ENCODE measurements at places on chromosomes 11 and 22.

DNA sequence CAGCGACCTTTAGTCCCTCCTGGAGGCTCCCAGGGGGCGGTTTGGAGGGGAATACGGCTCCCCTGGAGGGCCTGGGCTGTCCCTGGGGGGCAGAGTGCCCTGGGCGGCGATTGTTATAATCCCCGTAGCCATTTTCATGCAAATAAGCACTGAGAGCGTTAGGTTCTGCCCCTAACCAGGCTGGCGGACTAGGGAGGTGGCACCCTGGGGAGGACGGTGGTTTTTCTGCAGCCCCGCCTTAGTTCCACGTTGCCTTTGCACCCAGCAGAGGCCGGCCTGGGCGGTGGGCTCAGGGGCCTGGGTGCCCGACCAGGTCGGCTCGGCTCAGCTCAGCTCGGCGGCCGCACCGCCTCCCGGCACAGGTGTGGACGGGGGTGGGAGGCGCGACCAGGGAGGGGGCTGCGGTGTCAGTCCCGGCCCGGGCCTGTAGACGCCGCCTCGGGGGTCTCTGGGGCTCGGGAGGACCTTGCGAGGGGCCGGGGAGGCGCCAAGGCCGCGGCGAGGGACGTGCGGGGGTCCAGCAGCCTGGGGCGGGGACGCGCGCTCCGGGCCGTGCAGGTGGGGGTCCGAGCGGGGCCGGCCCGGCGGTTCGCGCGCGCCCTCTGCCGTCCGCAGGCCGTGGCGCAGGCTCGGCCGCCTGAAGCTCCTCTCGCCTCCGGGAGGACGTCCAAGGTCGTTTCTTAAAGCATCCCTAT is 2.3 kb upstream of the DUSP8 start:
- DNase-seq, result no peak

DNA sequence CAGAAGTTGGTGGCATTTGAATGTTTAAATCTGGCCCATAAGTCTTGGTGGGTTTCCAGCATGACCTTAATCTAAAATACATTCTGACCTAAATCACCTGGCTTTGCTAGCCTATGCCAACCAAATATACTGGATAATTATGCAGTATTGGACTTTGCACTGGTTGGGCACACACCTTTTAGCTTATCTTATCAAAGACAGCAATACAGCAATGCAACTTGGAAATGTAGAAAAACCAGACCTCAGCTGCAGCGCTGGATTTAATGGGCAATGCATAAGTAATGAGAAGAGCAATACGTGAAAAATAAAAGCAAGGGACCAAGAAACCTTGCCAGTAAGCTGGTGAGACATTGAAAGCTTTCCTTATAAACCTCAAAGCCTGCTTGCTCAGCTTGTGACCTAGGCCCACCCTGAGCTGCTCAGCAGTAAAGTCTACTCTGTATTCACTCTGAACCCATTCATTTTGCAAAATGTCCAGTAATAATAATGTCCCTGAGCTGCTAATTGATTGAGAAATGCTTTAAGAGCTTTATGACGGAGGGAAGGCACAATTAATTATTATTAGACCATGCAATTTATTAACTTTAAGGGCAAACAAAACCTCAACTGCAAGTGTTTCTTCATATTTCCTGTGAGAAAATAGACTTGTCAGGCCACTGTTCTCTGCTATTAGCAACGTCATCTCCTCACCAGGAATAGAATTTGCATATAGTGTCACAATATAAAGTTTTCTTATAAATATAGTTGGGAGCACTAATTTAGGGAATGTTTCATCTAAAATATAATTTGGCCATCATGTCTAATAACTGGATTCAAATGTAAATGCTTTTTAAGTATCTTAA is 49.4 kb upstream of the CEP295 start:
- no peak for DNase-seq

DNA sequence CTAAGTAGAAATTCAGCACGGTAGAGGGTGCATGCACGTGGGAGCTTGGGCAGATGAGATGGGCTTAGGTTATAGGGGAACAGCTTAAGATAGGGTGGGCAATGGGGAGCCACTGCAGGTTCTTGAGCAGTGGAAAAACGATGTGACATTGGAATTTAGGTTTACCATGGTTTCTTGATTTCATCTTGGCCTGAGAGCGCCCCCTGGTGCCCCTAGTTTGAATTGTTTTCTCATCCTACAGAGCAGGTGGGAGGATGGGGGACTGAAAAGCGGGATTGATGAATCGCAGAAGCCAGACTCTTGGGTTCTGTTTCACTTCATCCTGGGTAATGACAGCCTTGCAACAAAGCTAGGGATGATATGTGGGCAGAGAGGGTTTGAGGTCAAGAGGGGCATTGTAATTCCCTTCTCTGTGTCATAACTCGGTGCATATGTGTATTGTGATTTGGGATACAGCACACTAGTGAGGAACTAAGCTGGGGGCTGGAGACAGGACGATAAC is 6.7 kb upstream of the MCAM start:
- no peak for DNase-seq

GRCh38 chr11:125082611-125083311 is 19.7 kb downstream of the SLC37A2 start:
- no peak for DNase-seq

DNA sequence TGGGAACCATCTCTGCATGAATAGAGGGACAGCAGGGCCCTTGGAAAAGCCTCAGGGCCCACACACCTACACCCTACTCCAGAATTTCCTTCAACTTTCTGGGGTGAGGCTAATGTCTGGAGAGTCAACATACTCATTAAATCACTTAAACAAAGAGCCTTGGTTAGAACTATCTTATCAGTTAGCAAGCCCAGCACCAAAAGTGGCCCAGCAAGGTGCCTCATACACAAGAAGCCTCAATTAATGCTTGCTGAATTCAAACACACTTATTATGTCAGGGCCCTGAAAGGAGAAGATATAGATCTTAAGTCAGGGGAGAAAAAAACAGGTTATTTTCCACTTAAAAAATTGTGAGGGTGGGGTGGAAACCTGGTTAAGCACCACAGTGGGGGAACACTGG is 61.4 kb downstream of the C11orf58 start:
- no peak for DNase-seq

DNA sequence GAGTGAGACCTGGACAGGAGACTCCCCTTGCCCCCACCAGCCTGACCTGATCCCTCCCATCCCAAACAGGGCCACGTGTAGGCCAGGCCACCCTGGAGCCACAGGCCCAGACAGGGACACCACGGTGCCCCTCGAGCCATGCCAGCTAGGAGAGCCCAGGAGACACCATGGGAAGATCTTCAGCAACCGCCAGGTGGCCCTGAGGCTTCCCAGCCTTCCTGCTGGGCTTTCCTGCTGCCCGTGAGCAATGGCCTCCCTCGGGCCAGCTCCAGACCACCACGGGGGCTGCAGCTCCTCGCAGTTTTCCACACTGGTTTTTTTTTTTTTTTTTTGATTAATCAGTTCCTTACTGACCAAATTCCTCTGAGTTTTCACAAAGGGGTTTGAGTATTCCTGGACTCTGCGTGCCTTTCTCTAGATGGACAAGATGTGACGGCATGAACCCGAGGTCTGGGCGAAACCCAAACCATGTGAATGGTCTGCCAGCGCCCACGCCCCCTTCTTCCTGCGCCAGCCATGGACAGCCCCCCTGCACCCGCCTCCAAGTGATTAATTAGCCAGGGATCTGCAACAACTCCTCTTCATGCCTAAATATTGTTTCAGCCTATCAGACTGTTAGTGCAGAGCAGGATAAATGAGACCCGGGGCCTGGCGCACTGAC is 40.9 kb downstream of the TBX1 start:
- DNase-seq, result no peak

- no peak for DNase-seq
Observed at GRCh38 chr11:77416357-77416756, 57.5 kb downstream of the PAK1 start.

DNA sequence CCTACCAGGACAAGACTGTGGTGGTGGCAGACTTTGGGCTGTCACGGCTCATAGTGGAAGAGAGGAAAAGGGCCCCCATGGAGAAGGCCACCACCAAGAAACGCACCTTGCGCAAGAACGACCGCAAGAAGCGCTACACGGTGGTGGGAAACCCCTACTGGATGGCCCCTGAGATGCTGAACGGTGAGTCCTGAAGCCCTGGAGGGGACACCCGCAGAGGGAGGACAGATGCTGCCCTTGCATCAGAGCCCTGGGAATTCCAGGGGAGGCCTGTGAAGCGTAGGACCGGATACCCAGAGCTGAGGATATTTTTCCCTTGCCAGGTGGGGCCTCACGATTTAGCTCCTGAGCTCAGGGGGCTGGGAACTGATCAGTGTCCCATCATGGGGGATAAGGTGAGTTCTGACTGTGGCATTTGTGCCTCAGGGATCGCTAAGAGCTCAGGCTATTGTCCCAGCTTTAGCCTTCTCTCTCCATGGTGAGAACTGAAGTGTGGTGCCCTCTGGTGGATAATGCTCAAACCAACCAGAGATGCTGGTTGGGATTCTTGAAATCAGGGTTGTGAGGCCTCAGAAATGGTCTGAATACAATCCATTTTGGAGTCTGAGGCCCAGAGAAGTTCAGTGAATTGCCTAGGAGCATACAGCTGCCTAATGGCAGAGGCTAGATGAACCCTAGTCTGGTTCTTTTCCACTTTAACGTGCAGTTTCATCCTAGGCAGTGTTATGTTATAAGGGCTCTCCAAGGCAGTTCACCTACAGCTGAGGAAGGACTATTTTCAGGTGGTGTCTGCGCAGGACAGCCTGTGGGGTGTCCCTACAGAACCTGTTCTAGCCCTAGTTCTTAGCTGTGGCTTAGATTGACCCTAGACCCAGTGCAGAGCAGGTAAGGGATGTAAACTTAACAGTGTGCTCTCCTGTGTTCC is 19.5 kb downstream of the PIK3IP1 start:
- DNase-seq, result no peak

DNA sequence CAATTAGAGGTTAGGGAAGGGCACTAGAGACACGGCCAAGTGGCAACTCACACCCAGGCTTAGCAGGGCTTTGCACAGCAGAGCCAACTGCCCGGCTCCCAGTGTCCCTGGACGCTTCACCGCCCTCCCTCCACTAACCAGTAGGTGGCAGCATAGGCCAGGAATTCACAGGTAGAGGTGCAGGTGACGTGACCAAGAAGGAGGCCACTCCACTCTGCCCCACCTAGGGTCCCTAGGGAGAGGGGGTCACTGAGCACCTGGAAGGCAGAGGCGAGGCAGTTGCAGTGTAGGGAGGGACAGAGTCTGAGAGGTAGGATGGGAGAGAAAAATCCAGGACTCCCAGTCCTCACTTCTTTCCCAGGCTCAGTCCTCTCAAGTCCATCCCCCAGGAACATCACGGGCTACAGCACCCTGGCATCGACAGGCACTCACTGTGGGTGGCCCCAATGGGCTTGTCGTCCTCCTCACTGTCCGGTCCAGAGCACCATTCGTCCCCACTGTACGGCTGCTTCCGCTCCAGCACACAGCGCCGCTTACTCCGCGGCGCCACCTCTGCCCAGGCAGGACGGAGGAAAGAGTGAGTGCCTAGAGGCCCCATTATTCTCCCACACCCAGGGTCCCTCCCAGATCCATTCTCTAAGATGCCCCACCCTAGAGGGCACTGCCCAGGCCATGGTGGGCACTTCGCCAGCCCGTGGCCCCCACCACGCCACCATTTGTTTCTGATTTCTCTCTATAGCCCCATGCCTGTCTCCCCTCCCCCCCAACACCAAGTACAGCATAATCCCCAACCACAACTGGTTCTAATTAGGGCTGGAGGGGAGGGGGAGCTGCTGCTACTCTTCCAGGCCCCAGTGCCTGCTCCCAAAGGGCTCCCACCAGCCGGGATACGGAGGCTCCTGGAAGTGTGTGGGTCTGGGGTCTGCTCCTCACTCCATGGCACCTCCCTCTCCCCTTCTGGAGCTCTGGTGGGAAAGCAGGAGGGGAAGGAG is 18.4 kb downstream of the BCL9L start:
- peak; percentile 44 for DNase-seq

DNA sequence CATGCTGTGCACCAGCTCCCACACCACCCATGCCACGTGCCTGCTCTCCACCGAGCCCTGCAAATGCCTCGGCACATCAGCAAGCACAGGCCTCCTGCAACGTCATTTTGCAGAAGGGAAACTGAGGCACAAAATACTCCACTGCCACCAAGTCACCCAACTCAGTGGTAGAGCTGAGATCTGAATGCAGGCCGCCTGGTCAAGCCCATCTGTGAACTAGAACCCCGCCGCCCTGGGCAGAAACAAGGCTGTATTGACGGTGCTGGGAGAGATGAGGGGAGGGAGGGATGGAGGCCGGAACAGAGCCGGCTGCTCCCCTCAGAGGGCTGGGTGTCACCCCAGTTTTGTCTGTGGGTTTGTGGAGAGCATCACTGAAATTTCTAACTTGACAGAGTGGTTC is 81.4 kb downstream of the CDKN1C start:
- no peak for DNase-seq

- no peak for DNase-seq
Observed at GRCh38 chr11:35316161-35316560, 103.2 kb downstream of the SLC1A2 start.

GRCh38 chr11:115167456-115167855 is 336.8 kb downstream of the CADM1 start:
- DNase-seq, result no peak

GRCh38 chr11:111115890-111116289 is 129.6 kb upstream of the POU2AF2 start:
- no peak for DNase-seq

- DNase-seq, result no peak
Observed at GRCh38 chr22:24401931-24402367, 25.4 kb upstream of the ADORA2A start.

- no peak for DNase-seq
Observed at GRCh38 chr22:42937164-42937843, 77.6 kb downstream of the PACSIN2 start.

DNA sequence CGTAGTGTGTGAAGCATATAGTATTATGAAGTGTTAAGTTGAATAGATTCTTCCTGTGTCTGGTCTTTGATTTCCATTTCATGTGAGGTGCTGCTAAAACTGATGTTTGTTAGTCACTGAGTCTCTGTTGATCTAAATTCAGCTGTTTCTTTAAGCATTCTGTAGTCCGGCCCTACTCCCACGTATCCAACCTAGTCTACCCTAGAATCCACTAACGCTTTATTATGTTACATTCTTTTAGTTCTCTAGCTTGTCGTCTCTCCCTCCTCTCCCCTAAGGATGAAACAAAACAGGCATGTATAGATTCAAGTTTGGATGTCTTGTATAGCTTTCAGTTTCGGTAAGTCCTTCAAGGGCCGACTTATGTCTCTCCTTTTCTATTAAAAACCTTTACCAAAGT is 4.1 kb downstream of the WEE1 start:
- DNase-seq, result no peak

- no peak for DNase-seq
Observed at GRCh38 chr11:115873813-115874212, 369.6 kb upstream of the CADM1 start.

- DNase-seq, result no peak
Observed at GRCh38 chr22:39580006-39580441, 9.5 kb downstream of the CACNA1I start.

GRCh38 chr11:8039530-8040260 is 41.3 kb upstream of the TUB start:
- DNase-seq, result no peak

DNA sequence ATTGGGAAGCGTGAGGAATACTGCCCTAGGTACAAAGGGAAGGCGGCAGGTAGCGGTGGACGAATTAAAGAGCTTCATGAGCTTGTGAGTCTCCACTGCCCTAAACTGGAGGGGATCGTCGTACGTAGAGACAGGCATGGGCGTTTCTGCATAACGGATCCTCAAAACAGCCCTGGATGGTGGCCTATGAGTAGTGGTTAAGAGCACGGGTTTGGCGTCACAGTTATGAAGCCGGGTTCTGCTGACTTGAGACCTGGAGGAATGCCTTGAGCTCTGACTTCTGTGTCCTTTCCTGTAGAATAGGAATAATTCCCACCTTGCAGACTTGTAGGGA is 335 bp downstream of the TMEM138 start:
- DNase-seq, result no peak
